ENCODE measurements at places on chromosomes 7 and 10. TPM values are rescaled to one million over a fixed set of nuclear protein-coding genes. Genes with fewer than 3 reads are reported as not detected.

Gene SLC18A3
- not detected for total RNA-seq

Gene PANK1
- 4.7 TPM for total RNA-seq

Gene ARPC1B
- 460 TPM for total RNA-seq

Gene PLAC9
- not detected for total RNA-seq

Gene HTRA1
- 110 TPM for total RNA-seq

Gene AZGP1
- total RNA-seq: 0.75 TPM

Gene LSM5
- 10.0 TPM for total RNA-seq

Gene STMP1
- 20.2 TPM for total RNA-seq

Gene GNGT1
- not detected for total RNA-seq

Gene TRPV5
- total RNA-seq: not detected

Gene ENO4
- 0.82 TPM for total RNA-seq

Gene ACTL6B
- total RNA-seq: not detected

Gene HACD1
- 16.6 TPM for total RNA-seq
